ENCODE measurements at places on chromosomes 1 and 21.
A peak's percentile ranks its signal among the peaks of the same experiment; 100 is the strongest.

DNA sequence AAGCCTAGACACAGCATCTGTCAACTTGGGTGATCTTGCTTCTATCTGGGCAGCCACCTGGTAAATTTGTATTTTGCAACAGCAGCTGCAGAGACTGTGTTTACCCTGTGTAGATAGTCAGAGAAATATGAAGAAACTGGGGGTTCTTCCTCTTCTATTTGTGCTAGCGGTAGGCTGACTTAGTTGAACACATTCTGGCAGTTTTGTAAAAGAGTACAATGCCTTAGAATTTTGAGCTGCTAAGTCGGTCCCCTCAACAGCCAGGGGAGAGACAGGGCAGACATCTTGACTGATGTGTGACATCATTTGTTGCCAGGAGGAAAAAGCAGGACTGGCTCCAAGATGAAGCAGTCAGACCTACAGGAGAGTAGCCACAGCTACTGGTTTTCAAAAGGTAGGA is 53.7 kb downstream of the KCNJ6 start:
- no peak for DNase-seq

DNA sequence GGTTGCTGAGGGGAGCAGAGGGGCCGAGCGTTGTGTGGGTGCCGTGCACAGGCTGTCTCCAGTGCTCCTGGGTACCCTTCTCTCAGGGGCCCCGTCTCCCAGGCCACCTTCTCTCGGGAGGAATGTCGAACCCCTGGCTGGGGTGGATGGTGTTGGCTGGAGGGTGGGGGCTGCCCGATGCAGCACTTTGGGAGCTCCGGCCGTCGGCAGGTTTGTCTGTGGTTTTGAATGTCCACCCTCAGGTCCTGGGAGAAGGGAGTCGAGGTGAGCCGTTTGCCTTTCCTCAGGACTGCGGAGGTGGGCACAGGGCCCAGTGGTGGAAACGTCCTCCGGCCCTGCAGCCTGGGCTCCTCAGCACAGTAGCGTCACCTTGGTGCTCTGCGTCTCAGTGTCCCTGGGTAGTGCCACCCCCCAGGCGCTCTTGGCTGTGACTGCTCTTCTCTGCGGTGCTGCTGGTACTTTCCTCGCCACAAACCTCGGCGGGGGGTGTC is 14.5 kb downstream of the SLX9 start:
- DNase-seq: no peak

- DNase-seq: no peak
These were observed 31.0 kb upstream of the LHX4 start for GRCh38 chr1:180199018-180199417.

GRCh38 chr1:30726236-30726635 is 2.9 kb upstream of the MATN1 start:
- DNase-seq: no peak

GRCh38 chr1:7375329-7375728 is 395.8 kb upstream of the VAMP3 start:
- DNase-seq: no peak

DNA sequence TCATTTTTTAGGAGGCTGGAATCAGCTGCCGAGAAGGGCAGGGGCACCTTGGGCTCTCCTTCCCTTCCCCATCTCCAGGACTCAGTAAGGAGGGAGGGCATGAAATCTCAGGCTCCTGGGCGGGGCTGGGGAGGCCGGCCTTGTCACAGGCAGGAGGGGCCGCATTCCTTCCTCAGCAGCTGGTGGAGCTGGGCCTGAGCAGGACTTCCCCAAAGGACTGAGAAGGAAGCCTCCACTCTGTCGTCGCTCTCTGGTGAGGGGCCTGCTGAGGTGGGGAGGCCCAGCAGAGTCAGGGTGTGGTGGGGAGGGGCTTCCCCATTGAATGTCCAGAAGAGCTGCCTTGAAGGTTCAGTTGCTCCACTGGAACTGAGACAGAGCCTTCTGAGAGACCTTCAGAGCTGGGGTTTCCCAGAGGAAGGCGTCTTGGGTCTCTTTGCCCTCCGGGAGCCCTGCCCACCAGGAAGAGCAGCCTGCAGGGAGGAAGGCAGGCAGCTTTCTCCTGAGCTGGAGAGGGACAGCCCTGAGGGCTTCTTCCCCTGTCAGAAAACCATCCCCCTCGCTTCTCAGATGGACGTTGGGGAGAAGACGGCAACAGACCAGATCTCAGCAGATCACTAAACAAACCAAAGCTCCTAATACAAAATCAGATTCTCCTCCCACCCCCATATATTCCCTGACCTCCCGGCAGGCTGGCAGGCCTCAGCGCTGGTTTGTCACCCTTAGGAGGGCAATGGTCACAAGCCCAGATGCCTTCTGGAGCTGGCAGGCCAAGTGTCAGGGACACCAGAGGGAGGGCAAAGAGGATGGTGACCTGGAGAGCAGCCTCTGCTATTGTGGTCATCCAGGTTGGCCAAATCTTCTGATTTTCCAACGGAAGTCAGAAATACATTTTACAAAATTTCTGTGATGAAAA is 10.7 kb downstream of the KCNA10 start:
- DNase-seq: no peak

- DNase-seq: no peak
These were observed 4.9 kb downstream of the RD3 start for GRCh38 chr1:211487082-211487481.

DNA sequence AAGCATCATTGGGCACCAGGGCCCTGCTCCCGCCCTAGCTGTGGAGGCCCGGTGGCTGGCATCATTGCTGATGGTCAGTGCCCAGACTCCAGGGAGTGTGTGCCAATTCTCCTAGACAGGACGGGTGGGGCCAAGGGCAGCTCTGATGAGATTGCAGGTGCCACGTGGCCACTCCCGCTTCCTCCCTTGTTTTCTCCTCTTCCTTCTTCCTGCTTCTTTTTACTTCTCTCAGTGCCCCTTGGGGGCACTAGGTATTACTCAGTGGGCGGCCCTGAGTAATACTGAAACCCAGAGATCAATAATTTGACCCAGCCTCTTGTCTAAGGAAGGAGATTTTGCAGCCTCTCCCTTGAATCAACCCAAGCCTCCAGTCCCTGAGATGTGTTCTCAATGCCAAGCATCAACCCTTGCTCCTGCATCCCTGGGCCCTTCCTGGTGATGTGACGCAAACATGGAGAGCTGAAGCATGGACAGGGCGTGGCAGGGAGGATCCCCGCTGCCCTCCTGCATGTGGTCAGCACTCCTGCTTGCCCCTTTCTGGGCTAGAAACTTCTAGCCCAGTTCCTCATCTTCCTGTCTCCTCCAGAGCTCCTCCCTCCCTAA is 32.4 kb downstream of the CDK18 start:
- DNase-seq: no peak

- DNase-seq: peak; percentile 11
These were observed 65.2 kb upstream of the TARBP1 start for GRCh38 chr1:234544087-234544579.

GRCh38 chr1:107727866-107728265 is 237.1 kb downstream of the VAV3 start:
- no peak for DNase-seq

GRCh38 chr1:222038971-222039370 is 297.1 kb upstream of the DUSP10 start:
- DNase-seq: no peak

GRCh38 chr1:111172463-111172862 is 28.0 kb downstream of the DENND2D start:
- DNase-seq: no peak

DNA sequence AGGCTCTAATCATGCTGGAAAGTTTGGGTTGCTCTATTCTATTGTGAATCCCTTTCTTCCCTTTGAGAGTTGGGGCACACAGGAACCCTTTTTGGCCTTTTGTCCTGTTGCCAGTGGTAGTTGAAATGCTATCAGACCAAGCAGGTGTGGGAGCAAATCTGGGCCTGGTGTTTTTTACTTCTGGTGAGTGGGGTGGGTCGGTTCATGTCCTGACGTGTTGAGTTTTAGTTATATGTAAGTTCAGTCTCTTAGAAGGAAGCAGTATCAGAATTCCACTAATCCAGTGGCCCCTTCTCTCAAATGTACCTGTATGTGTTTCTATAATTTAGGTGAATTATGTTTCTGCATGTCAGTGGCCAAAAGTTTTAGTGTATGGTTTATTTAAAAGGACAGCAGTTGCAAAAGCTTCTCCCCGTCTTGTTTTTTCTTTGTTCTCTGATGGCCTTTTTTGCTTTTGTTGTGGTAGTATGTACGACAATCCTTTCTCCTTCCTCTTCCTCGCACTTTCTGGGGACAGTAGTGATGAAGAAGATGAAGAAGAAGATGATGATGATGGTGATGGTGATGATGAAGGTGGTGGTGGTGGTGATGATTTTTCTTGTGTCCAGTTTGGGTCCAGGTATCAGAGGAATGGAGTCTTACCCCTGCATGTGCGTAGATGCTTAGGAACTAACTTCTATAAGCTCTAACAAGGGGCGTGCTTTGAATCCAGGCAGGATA is 74.2 kb downstream of the UBE4B start:
- no peak for DNase-seq

GRCh38 chr1:169090900-169091311 is 15.6 kb upstream of the ATP1B1 start:
- no peak for DNase-seq

DNA sequence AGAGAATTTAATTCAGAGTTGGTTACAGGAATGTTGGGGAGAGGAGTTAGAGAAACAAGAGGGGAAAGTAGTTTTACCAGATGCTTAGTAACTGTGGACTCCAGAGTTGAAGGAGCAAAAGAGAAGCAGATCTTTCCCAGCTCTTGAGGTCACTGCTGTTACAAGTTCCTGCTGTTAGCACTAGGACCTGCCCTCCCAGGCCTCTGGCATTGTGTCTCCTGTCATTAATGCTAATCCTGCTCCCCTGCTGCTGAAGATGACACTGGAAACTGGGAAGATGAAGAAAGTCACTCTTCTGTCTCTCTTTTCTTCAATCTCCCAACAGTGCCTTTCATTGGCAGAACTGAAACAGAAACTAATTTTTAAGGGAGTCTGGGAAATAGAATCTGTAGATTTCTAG is 845.6 kb downstream of the ADGRL2 start:
- DNase-seq: no peak

DNA sequence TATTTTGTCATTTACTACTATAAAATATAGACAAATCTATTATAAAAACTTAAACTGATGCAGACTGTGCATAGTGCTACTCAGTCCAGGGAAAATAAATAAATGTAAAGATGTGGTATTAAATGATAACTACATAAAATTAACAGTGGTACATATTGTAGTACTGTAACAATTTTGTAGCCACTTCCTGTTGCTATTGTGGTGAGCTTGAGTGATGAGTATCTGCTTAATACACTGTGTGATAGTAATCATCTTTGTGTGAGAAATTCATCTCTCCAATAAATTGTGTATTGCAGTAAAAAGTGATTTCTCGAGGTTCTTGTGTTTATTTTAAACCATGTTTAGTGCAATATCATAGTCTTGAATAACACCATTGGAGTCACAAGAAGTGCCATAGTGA is 353.4 kb upstream of the ZRANB2 start:
- no peak for DNase-seq

- DNase-seq: no peak
These were observed 10.6 kb upstream of the SPSB1 start for GRCh38 chr1:9281908-9282695.

DNA sequence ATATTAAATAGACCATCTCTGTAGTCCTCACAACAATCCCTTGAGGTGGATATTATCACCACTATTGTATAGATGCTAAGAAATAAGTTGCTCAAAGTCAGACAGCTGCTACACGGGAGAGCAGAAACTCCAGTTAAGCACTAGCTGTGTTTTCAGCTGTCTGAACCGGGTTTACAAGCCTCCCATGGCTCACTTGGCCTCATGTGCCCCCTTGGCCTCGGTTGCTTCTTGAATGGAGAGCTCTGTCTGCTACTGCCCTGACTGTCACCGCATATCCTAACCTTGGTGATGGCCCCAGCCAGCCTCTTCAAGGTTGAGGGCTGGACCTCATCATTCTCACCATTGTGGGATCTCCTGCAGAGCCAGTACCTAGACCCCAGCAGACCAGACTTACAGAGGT is 123.4 kb downstream of the AK5 start:
- no peak for DNase-seq

GRCh38 chr1:52057255-52057654 is 1.2 kb downstream of the BTF3L4 start:
- DNase-seq: no peak

DNA sequence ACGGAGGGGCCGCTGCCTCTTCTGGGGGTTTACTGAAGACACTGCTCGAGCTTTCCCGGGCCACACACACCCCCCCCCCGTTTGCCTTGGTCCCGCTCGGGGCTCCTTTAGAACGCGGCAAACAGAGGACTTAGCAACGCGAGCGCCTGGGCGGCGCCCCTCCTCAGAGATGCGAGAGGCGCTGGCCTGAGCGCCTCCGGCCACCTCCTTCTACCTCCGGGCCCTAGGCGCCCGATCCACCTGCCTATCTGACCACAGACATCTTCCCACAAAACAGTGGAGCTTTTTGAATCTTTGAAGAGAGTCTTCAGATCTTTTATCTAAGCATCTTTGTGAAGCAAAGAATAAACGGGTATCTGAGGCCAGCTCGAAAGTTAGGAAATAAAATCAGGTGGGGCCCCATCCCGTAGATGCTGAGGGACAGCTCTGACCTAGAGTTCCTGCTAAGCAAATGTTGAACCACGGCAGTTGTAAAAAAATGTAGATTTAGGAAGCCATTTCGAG is 436 bp upstream of the TTLL7 start:
- DNase-seq: no peak

DNA sequence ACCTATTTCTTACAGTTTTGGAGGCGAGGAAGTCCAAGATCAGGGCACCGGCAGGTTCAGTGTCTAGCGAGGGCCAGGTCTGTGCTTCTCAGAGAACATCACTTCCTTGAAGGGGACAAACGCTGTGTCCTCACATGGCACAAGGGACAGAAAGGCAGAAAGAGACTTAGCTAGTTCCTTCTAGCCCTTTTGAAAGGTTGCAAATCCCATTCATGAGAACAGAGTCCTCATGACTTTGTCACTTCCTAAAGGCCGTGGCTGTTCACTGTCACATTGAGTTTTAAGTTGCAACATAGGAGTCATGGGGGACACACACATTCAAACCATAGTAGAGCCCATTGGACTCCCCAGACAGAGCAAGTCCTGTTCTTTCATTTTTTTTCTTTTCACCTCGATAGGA is 27.4 kb downstream of the PER3 start:
- DNase-seq: no peak
